ENCODE measurements at places on chromosomes 4 and X.

- no peak for DNase-seq
Measured at GRCh38 chr4:1243451-1244080, 5.4 kb downstream of the CTBP1 start.

GRCh38 chr4:102530986-102531385 lies 29.8 kb downstream of the NFKB1 start:
- DNase-seq = no peak

- no peak for DNase-seq
Measured at GRCh38 chrX:45719751-45720501, 519.2 kb upstream of the DIPK2B start.

- DNase-seq = no peak
Measured at GRCh38 chr4:8840816-8841455, 30.7 kb downstream of the HMX1 start.

DNA sequence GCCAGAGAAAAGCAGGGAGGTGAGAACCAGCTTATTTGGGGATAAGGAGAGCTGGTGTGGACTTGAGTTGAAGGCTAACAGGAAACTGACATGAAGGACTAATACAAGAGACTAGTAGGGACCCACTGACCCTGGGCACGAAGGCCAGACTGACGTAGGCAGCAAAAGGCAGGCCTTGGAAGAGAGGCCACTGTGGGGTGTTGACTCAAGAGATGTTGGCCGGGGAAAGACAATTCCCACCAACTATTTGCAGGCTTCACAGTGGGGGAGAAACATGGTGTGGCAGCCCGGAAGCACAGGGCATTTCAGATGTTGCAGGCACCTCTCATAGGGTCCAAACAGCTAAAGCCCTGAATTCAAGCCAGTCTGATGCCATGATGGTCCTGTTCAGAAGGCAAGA lies 24.4 kb upstream of the MAP3K15 start:
- no peak for DNase-seq

DNA sequence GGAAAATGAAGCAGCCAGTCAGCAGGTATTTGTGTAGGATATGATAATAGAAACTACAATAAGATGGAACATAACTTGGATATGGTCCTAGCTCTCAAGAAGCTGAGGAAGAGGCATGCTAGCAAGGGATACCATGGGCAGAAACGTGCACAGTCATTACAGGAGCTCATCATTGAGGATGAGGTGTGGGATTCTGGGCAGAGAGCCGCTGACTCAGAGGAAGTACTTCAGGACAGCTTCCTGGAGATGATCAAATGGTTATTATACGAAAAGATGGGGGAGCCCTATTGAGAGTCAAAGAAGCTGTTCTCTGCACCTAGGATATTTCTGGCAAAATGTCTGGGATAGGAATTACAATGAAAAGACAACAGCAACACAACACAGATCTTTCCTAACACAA lies 116.0 kb upstream of the PDE5A start:
- DNase-seq = no peak

GRCh38 chrX:40164751-40165150 lies 67.0 kb upstream of the BCOR start:
- DNase-seq = no peak

GRCh38 chr4:38075370-38076152 lies 115.4 kb downstream of the PTTG2 start:
- no peak for DNase-seq

GRCh38 chr4:157035471-157035870 lies 40.5 kb upstream of the GLRB start:
- DNase-seq = no peak

- DNase-seq = no peak
Measured at GRCh38 chr4:136581119-136581518, 951.2 kb downstream of the PCDH18 start.

GRCh38 chr4:27182211-27182610 lies 321.6 kb downstream of the STIM2 start:
- DNase-seq = no peak

DNA sequence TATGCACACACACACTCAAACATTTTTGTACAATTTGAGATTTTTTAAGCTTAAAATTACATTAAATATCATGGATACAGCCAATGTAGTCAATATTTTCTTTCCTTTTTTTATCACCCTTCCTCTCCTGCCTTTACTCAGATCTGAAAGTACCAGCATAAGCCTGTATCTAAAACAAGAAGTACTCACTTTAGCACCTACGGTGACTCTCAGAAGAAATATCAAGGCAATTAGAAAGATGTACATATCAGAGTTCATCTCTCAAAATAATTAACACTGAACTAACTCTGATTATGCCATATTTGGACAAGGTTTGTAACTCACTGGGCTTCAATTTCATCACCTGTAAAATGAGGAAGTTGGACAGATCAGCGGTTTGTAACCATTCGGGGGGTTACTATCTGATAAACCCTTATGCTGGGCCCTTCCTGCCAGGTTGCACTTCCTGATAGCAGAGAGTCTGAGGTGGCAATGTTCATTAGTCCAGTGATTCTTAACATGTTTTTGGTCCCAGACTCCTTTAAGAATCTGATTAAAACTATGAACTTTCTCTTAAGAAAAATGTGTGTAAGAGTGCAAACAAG lies 5.7 kb upstream of the GPR174 start:
- no peak for DNase-seq

DNA sequence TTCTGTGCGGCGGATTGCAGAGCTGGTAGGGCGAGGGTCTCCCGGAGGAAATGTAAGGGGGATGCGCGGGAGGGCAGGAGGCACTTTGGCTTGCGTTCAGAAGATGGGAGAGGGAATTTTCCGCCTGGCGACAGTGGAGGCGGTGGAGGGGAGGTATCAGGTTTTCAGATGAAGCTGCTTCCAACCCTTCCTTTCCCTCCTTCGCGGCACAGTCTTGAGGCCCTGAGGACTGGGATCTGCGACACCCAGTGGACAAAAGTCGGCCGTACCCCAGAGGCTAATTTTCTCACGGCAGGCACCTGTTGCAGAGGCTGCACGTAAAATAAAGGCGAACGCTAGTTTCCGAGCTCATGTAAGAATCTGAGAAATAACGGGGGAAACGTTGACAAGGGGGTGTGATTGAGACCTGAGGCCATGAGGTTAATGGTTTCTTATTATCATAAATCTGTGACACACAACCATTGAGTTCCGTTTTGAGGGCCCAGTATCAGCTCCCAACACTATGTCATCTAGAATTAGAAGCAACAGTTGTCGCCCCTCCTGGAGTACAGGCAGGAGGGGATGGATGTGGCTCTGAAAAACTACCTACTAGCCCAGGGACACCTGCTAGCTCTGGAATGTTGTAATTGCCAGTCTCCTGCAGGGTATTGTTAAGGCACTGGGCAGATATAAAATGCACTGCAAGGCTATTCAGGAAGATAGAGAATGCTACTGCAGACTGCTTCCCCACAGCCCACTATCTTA lies 1.1 kb downstream of the ZCCHC18 start:
- DNase-seq = peak; percentile 47

DNA sequence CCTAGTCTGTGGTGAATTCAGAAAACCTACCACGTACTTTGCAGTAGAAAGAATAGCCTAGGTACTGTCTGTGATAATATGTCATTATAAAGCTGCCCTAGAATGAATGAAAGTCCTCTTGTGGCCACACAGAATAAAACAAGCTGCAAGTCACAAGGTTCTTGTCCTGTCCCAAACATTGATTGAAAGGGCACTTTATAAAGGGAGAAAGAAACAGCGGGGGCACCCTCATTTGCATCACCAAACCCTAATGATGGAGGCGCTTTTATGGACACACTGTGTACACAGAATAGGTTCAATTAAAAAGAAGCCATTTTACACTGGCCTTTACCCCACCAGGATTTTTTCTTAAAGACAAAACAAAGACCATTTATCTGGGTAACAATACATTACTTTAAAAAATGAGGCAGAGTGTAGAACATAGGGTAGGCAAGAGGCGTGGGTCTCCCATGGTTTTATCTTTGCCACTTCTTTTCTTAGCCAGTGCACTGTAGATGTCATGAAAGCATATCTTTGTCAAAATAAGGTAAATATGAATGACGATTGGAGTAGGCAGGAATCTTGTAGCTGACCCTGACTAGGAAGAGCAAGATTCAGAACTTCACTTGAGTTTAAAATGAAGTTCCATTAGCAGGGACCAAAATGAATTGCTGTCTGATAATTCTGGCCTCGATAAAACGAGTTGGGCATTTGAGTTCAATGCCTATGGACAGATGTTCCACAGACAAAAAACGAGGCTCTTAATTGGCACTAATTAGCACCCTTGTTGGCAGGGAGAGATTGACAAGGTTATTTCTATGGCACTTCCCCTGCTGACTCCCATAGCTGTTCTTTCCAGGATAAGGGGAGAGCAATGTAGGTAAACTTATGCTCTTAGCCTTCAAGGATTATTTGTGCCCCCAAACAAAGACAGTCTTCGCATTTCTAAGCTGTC lies 365.1 kb downstream of the AFF2 start:
- no peak for DNase-seq

GRCh38 chrX:14039344-14039743 lies 9.7 kb upstream of the GEMIN8 start:
- DNase-seq = no peak

DNA sequence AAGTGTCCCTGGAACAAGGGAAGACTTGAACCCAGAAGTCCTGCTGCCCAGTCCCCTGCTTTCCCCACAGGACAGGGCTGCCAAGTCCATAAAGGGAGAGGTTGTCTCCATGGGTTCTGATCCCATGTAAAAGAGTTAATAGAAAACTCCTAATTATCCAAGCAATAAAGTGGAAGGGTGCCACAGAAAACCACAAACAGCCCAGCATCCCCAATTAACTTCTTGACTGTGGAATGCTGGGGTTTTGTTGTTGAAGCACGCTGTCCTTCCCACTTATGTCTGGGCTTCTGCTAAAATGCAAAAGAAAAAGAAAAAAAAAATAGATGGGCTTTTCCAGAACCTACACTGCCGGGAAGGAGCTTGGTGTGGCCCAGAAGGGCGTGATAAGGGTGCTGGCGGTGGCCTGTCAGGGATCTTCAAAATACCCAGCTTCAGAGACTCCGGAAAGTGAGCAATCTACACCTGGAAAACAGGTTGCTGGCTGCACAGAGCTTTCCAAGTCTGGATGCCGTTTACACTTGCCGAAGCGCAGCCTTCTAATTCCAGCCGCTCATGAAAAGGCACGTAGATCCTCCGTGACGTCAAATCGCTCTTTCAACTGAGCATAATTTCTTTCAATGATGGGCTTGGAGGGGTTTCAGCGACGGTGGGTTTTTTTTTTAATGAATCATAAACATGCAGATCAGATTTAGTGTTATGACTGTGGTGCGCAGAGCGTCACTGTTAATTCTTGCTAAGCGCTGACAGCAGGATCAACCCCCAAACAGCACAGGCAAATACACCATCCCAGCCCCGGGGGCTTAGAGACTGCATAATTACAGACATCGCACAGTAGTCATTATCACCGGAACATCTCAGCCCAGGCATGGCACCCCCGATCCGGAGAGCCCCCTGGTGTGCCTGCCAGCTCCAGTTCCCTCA lies 197.6 kb downstream of the BCOR start:
- no peak for DNase-seq

DNA sequence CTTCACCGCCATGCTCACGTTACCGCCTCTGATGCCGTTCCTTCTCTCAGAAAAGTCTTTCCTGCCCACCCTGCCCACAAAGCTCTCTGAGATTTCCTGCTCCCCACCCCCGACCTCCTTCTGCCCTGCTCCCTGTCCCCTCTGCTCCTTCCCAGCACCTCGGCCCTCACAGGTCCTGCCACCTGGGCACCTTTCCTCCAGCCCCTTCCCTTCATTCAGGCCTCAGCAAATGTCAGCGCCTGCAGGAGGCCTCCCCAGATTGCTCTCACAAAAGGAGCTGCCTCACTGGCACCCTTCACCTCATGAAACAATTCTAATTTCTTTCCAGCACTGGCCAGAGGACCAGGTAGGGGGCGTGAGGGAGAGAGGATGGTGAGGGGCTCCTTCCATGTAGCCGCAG lies 33.6 kb upstream of the MXD4 start:
- DNase-seq = no peak

DNA sequence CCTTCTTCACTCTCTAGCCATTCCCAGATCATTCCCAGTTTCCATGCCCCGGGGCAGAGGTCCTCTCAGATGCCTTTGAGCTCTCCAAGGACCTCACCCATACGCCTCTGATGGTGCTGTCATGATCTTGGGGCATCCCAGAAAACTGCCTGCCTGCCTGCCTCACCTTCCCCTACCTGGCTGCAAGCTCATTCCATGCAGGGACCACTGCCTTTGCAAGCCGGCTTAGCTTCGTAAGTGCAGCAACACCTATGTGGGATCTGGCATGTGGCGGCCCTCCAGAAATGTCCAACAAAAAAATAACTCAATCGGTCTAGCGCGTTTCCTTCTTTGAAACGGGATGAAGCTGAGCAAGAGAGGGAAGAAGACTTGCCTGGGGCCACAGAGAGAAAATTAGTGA lies 53.0 kb downstream of the C4orf50 start:
- no peak for DNase-seq

GRCh38 chrX:73577361-73577760 lies 14.4 kb downstream of the CHIC1 start:
- DNase-seq = peak; percentile 84

GRCh38 chrX:37287741-37288444 lies 61.3 kb upstream of the PRRG1 start:
- DNase-seq = no peak

- DNase-seq = peak; percentile 67
Measured at GRCh38 chr4:8547108-8547911, 32.9 kb upstream of the GPR78 start.

GRCh38 chrX:15529165-15529564 lies 28.6 kb downstream of the BMX start:
- DNase-seq = no peak
